PC-3 (cell line): ENCODE measurements at places on chromosomes 6 and 20. TPM values are rescaled to one million over a fixed set of nuclear protein-coding genes. Genes with fewer than 3 reads are reported as not detected.

DNA sequence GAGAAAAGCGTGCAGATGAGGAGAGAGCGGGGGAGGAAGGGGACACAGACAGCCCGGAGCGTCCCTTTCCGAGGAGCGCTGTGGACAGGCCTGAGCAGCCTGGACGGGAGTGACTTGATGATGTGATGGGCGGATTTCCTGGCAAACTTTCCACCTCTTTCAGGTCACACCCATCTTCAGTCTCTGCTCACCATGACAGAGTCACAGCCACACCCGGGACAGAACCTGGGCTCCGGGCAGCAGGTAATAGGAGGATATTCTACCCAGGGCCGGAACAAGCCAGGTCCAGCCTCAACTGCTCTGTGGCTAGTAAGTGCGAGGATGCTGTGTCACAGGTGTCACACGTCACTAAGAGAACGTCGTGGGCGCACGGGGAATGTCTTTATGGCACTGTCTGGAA lies 84.3 kb downstream of the THBS2 start:
- peak; percentile 20 for DNase-seq
- peak overlapping the region; percentile 29; the same call in 1 of the 2 replicates for H3K27ac ChIP-seq
- peaks cover 25% of the 10 kb centered on the region for H3K4me1 ChIP-seq
- H3K36me3 ChIP-seq = no peaks in the 10 kb centered on the region

DNA sequence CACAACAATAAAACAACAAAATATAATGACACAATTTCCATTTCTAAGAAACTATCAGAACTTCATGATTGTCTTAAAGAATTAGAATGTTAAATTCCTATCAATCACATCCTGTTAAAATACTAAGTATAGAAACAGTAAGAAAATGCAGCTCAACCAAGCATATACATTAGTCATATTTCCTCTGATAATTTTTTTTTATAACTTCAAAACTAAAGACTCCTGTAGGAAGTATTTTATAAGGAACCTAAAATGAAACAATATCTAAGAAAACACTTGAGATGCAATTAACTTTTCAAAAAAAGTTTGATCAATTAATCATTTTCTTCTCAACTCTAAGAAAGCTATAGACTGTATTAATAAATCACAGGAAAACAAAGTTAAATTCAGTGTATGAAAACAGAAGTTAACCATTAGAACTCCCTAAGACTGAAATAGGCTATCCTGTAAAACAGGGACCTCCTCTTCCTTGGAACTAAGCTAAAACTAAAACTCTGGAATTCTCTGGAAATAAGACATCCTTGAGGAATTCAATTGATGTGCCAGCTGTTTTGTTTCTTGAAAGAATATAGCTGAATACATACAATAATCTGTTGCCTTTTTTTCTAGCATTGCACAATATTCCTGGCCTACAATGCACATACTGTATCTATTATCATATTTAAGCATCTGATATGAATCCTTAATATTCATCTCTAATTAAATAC lies 19.8 kb downstream of the FKBP5 start:
- H3K36me3 ChIP-seq = no peaks in the 10 kb centered on the region
- DNase-seq = peak; percentile 21
- no peak overlapping the region for H3K27ac ChIP-seq
- H3K4me3 ChIP-seq = peak overlapping the region; percentile 23; the same call in 1 of the 2 replicates
- H3K27me3 ChIP-seq = no peaks in the 10 kb centered on the region

DNA sequence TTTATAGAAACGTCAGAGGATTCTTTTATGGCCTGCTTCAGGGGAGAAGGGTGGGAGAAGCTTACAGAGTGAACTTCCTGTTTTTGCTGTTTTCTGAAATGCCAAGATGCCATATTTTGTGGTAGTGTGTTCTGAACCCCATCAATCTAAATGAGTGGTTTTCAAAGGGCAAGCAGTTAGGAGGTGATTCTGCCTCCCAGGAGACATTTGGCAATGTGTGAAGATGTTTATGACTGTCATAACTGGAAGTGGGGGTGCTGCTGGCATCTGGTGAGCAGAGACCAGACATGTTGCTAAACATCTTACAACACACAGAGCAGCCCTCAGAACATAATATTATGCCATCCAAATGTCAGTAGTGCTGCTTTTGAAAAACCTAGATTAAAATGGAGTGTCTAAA lies 6.0 kb upstream of the PRL start:
- H3K27ac ChIP-seq = no peak overlapping the region
- H3K27me3 ChIP-seq = no peaks in the 10 kb centered on the region
- H3K4me1 ChIP-seq = no peaks in the 10 kb centered on the region
- no peak for DNase-seq
- H3K36me3 ChIP-seq = no peaks in the 10 kb centered on the region
- no peak overlapping the region for H3K4me3 ChIP-seq

GRCh38 chr6:144302701-144303372 lies 17.7 kb downstream of the UTRN start:
- H3K4me3 ChIP-seq = no peak overlapping the region
- H3K27me3 ChIP-seq = no peaks in the 10 kb centered on the region
- peaks cover 10% of the 10 kb centered on the region for H3K4me1 ChIP-seq
- H3K36me3 ChIP-seq = peaks cover 3% of the 10 kb centered on the region; the same call in 1 of the 2 replicates

- peaks cover 20% of the 10 kb centered on the region for H3K4me1 ChIP-seq
- no peaks in the 10 kb centered on the region for H3K27me3 ChIP-seq
- no peaks in the 10 kb centered on the region for H3K36me3 ChIP-seq
- peak overlapping the region; percentile 59 for H3K4me3 ChIP-seq
- peak; percentile 28 for DNase-seq
- H3K27ac ChIP-seq = no peak overlapping the region
Measured at GRCh38 chr6:37783025-37783855, 36.3 kb upstream of the ZFAND3 start.

- no peak for DNase-seq
- H3K4me3 ChIP-seq = no peak overlapping the region
- H3K27ac ChIP-seq = no peak overlapping the region
- H3K36me3 ChIP-seq = no peaks in the 10 kb centered on the region
- H3K27me3 ChIP-seq = no peaks in the 10 kb centered on the region
- H3K4me1 ChIP-seq = peaks cover 43% of the 10 kb centered on the region
Measured at GRCh38 chr6:19755181-19755580, 82.0 kb upstream of the ID4 start.

DNA sequence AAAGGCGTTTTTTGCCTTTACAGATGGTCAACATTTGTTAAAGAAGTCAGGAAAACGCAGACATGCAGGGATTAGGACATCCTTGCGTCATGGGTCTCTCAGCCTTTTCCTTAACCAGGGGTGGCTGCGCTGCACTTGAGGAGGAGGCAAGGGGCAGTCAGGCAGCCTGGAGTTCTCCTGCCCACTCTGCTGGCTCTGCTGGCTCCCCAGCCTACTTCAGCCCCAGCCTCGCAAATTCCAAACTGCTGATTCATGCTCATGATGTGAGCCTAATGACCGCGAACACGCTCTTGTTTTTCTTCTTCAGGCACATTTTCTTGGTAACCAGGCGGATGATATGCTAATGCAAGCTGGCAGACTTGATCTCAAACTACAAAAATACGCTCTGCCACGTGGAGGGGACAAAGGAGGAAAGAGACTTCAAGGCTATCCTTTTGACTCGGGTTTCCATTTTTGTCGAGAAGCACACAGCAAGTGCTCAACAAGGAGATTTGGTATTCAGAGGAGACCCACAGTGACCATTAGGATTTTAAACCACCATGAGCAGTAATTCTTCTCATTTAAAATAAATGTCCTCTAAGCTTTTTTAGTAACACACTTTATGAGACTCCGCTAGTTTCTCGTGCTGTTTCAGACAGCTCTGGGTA lies 290.3 kb upstream of the STXBP5 start:
- H3K27me3 ChIP-seq = no peaks in the 10 kb centered on the region
- H3K36me3 ChIP-seq = no peaks in the 10 kb centered on the region
- H3K4me1 ChIP-seq = peaks cover 41% of the 10 kb centered on the region

DNA sequence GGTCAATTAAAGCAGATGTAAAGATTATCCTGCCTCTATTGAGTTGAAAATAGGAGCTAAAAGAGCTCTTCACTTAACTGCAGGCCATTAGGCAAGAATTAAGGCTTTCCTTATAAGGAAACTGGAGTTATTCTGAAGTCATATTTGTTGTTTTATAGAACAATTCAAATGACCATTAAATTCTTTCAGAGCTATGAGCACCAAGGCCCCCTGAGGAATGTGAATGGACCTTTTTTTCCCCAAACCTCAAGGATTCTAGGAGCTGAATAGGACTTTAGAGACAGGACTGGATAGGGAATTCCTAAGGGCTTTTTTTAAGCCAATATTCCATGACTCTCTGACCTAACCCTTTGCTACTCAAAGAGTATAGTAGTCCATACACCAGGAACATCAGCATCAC lies 565.7 kb upstream of the BTBD3 start:
- no peaks in the 10 kb centered on the region for H3K36me3 ChIP-seq
- no peak overlapping the region for H3K27ac ChIP-seq
- DNase-seq = no peak
- H3K27me3 ChIP-seq = no peaks in the 10 kb centered on the region

GRCh38 chr6:158402184-158402583 lies 89.9 kb downstream of the TULP4 start:
- H3K4me1 ChIP-seq = peaks cover 12% of the 10 kb centered on the region
- no peak overlapping the region for H3K27ac ChIP-seq
- no peak for DNase-seq
- H3K27me3 ChIP-seq = no peaks in the 10 kb centered on the region
- H3K36me3 ChIP-seq = no peaks in the 10 kb centered on the region; the same call in 1 of the 2 replicates
- H3K4me3 ChIP-seq = no peak overlapping the region

DNA sequence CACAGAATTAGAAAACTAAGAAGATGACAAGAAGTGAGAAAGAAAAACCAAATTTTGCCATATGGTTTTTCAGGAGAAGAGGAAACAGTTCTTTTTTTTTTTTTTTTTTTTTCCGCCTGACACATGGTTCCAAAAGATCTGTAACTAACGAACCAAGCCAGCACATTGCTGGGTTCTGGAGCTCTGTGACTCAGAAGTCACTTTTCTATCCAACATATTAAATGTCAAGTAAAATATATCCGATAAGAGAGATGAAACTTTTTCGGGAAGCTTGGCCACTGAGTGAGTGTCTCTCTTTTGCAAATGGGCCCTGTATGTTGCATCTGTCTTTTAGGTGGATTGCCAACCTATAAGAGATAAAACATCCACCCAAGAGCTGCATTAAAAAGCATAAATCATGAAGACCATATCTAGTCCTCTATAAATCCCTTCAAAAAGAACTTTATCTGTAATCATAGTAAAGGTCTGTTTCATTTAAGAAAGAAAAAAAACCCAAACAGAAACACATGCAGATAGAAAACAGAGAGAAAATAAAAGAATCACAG lies 4.6 kb downstream of the METTL24 start:
- H3K27ac ChIP-seq = no peak overlapping the region
- DNase-seq = no peak
- no peaks in the 10 kb centered on the region for H3K36me3 ChIP-seq
- 0 out of 2 replicates have a peak, but pooled peaks cover 4% of the 10 kb centered on the region for H3K27me3 ChIP-seq
- no peak overlapping the region for H3K4me3 ChIP-seq

DNA sequence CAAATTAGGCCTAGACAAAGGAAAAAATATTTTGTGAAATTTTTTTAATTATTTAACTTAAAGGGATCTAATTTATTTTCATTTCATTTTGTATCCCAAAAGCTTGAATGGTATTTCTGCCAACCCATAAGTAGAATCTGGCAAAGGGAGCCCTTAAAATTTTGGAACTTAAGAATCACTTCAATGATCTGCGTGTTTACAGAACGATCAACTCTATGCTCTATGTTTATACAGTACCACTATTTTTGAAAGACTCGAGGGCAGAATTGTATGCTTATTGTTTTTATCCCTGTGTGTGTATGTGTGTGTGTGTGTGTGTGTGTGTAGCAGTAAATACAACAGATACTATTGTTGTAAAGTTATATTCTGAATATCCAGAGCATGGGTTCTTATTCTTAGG lies 39.2 kb downstream of the METTL24 start:
- no peak overlapping the region for H3K27ac ChIP-seq
- no peak for DNase-seq

- no peaks in the 10 kb centered on the region for H3K27me3 ChIP-seq
- H3K4me3 ChIP-seq = no peak overlapping the region
- H3K4me1 ChIP-seq = no peaks in the 10 kb centered on the region
- H3K27ac ChIP-seq = no peak overlapping the region
- no peaks in the 10 kb centered on the region for H3K36me3 ChIP-seq
- no peak for DNase-seq
Measured at GRCh38 chr20:42441864-42442331, 747.8 kb downstream of the PTPRT start.

GRCh38 chr20:52972965-52973819 lies 1.0 kb downstream of the TSHZ2 start:
- H3K4me3 ChIP-seq = no peak overlapping the region
- peaks cover 58% of the 10 kb centered on the region for H3K27me3 ChIP-seq
- H3K27ac ChIP-seq = no peak overlapping the region

GRCh38 chr6:81562169-81562568 lies 190.3 kb downstream of the TENT5A start:
- no peak overlapping the region for H3K27ac ChIP-seq
- H3K4me1 ChIP-seq = peaks cover 12% of the 10 kb centered on the region; the same call in 1 of the 2 replicates
- no peaks in the 10 kb centered on the region for H3K36me3 ChIP-seq
- DNase-seq = peak; percentile 49

DNA sequence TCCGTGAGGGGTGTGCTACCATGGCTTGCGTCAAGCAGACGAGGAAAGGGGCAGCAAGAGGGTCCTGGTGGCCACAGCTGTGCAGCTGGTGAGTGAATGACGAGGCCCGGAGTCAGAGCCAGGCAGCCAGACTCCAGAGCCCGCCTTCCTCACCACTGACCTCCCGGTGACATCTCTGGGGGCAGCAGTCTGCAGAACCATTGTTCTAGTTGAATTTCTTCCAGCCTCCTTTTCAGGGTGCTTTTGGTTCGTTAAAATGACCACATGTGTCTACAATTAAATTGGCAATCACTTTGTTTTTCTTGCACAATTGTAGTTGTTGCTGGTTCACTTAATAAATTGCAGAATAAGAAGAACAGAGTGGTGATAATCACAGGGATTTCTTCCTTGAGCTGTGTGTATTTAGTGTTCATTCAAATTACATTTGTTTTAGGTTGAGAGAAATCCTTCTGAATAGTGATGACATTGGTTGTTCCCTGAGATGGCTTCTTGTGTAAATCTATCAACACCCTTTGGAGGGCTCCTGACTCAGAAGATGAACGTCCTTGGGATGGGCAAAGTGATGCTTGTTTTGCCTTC lies 96.4 kb downstream of the TULP4 start:
- no peaks in the 10 kb centered on the region for H3K27me3 ChIP-seq
- no peak overlapping the region for H3K4me3 ChIP-seq
- DNase-seq = no peak

- H3K4me3 ChIP-seq = no peak overlapping the region
- H3K36me3 ChIP-seq = no peaks in the 10 kb centered on the region
- no peaks in the 10 kb centered on the region for H3K27me3 ChIP-seq
- no peak overlapping the region for H3K27ac ChIP-seq
- H3K4me1 ChIP-seq = peaks cover 9% of the 10 kb centered on the region
Measured at GRCh38 chr6:71334768-71335167, 46.2 kb downstream of the OGFRL1 start.

Gene EBF4
- total RNA-seq = 0.98 and 1.8 TPM in 2 replicates

Gene APOBEC2
- total RNA-seq = not detected in 2 replicates

Gene TNFRSF6B
- 41.6 and 59.0 TPM in 2 replicates for total RNA-seq

Gene RBPJL
- total RNA-seq = not detected in 2 replicates

Gene CALHM5
- not detected in 2 replicates for total RNA-seq

Gene RAB44
- total RNA-seq = not detected in 2 replicates

Gene IL17F
- total RNA-seq = not detected in 2 replicates

Gene SEL1L2
- total RNA-seq = not detected in 2 replicates

Gene PROKR2
- not detected in 2 replicates for total RNA-seq

Gene SCRT2
- total RNA-seq = not detected in 2 replicates

Gene IL17A
- not detected in 2 replicates for total RNA-seq

Gene CRYBG1
- 19.9 and 22.2 TPM in 2 replicates for total RNA-seq

Gene C20orf204
- 2.1 and 3.4 TPM in 2 replicates for total RNA-seq

Gene RAET1L
- total RNA-seq = 1.1 and 3.6 TPM in 2 replicates

Gene MROH8
- total RNA-seq = 0.58 and 0.98 TPM in 2 replicates

Gene HLA-DPB1
- not detected in 2 replicates for total RNA-seq

Gene EPB41L1
- 48.2 and 53.0 TPM in 2 replicates for total RNA-seq

Gene WFDC10B
- total RNA-seq = not detected in 2 replicates

Gene RAET1E
- total RNA-seq = 0.40 and 1.7 TPM in 2 replicates

Gene LIME1
- total RNA-seq = 17.3 and 18.6 TPM in 2 replicates
